ENCODE measurements at places on chromosomes 2 and 18.

GRCh38 chr2:20485612-20486388 is 38.9 kb downstream of the RHOB start:
- no peak for DNase-seq

DNA sequence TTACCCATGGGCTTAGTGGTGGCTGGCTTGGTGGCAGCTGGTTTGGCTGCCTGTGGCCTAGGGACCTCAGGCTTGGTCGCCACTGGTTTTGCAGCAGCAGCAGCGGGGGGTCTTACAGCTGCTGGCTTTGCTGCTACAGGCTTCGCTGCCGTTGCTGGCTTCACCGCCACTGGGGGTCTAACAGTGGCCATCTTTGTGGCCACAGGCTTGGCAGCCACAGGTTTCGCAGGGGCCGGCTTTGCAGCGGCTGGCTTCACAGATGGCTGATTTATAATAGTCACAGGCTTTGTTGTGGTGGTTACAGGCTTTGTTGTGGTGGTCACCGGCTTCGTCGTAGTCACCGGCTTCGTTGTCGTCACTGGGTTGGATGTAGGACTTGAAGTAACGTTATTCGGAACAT is 77.8 kb downstream of the COL6A3 start:
- no peak for DNase-seq

DNA sequence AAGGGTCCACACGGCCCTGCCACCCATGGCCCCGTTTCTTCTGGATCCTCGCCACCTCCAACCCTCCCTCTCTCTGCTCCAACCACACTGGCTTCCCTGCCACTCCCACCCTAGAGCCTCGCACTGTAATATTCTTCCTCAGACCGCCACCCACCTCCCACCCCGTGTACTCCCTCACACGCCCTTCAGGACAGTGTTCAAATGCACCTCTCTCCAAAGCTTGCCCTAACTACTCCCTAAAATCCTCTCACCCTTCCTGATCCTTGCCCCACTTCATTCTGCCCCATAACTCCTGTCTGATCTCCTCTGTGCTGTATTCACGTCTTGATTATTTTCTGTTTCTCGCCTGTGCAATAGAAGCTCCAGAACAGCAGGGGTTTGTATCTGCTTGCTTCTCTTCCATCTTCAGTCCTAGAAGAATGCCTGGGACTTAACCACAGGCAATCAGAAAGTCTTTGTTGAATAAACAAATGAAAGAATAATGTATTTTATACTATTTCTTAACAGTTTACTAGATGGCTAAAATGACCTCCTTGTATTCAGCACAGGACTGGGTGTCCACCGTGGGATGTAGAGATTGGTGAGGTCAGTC is 25.5 kb downstream of the EPB41L3 start:
- DNase-seq = no peak

DNA sequence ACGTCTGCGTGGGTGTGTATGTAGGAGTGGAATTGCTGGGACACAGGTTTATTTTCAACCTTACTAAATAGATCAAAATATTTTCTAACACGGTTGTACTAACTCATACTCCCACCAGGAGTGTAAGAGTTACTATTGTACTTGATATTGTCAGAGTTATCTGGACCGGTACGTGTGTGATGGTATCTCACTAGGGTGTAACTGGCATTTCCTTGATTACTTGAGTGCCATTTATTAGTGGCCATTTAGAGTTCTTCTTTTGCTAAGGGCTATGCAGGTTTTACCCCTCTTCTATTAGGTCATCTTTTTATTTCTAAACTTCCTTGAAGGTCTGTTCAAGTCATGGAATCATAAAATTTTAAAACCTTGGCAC is 33.5 kb downstream of the CENPO start:
- DNase-seq = no peak

DNA sequence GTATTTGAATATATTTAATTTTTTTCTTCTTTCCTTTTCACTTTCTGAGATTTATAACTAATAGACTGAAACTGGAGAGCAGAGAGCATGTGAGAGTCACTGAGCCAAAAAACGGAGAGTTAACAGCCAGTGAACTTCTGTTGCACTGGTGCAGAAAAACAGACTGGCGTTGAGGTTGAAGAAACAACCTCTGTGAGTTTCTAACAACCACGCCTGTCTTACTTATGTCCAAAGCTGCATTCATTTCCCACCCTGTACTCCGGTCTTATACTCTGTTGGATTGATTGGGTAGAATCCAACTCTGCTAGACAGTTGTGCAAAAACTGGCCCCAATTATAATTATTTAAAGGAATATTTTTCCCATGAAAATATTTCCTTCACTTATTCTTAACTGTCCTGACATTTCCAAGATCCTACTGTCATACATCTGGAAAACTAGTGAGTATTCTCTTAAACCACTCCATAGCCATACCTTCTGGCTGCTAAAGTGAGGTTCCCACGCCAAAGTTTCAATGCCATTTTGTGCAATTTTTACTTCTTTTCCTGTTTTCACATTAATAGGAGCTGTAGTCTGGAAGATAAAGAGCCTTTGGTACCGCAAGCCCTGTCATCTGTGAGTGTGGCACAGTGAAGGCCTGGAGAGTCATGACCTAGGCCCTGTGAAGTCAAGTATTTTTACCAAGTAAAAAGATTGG is 9.4 kb downstream of the CYP1B1 start:
- no peak for DNase-seq

GRCh38 chr2:24792542-24792873 is 683 bp downstream of the PTRHD1 start:
- DNase-seq = no peak

GRCh38 chr18:26442126-26442525 is 106.2 kb downstream of the KCTD1 start:
- no peak for DNase-seq

DNA sequence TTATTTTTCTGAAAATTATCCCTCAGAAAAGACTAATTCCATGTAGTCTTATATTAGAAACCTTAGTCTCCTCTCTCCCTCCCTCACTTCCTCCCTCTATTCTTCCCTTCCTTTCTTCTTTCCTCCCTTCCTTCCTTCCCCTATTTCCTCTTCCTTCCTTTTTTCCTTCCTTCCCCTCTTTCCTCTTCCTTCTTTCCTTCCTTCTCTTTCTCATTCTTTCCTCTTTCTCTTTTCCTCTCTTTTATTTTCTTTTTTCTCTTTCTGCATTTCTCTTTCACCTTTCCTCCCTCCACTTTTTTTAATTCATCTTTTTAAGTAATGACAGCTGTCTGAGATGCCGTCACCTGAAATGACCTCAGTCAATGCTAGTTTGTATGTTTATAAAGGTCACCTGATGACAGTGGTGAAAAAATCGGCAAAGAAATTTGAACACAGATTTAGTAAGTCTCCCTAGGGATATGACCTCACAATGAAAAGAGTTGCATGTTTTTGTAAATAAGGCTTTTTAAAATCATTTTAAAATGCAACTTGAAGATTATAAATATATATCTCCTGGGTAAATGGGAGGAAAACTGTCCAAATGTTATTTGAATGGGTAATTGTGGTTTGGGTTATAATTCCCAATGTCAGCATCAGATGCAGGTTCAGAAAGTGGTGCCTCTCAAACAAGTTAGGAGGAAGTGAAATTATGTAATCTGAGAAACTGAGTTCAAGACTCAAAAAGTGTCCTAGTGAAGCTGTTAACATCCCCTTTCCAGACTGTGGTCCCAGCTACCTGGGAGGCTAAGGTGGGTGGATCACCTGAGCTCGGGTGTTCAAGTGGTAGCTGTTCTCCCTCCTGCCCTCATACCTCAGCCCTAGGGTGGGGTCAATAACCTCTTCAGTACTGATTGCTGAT is 90.3 kb upstream of the ST3GAL5 start:
- DNase-seq = no peak

- no peak for DNase-seq
Observed at GRCh38 chr2:173090276-173090877, 14.7 kb downstream of the MAP3K20 start.

DNA sequence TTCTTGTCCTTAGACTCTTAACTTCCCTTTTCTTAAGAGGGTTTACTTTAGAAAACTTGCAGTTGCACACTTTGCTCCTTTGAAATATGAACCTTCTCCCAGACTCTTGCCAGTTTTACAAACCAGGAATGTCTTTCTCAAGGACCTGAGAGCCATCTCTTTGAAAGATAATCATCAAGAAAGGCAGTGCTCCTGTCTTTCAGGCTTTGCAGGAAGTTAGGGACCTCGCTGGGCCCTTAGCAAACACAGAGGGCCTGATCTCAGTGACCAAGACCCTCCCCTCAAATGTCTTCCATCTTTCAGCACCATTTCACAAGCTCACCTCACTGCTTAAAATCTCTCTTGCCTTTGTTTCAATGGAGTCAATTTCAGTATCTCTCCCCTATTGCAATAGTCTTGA is 32.0 kb upstream of the NYAP2 start:
- DNase-seq = no peak

DNA sequence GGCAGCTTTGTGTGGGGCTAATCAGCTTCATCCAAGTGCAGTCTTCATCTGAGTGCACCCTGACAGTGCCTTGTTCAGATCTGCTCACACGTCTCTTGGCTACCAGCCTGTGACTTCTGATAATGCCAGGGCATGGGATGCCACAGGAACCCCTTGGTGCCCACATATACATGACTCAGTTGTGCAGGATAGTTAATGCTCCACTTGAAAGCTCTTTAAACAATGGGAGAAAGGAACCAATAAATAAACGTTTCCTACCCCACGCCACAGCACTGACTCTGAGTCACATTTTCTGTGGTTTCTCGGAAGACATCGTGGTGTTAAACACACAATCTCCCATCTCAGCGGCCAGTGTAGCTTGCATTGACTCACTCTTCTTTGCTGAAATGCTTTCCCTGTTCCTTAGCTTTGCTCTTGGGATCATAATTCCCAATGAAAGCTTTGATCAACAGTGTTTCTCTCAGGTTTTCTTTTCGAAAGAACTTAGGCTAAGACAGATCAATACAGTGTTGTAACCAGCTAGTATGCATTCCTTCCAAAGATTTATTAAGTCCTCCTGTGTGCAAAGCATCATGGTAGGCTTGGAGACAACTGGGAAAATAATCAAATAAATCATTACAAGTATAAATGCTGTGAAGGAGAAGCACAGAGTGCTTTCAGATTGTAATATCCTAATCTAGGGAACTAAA is 142.0 kb downstream of the COPS8 start:
- DNase-seq = no peak

DNA sequence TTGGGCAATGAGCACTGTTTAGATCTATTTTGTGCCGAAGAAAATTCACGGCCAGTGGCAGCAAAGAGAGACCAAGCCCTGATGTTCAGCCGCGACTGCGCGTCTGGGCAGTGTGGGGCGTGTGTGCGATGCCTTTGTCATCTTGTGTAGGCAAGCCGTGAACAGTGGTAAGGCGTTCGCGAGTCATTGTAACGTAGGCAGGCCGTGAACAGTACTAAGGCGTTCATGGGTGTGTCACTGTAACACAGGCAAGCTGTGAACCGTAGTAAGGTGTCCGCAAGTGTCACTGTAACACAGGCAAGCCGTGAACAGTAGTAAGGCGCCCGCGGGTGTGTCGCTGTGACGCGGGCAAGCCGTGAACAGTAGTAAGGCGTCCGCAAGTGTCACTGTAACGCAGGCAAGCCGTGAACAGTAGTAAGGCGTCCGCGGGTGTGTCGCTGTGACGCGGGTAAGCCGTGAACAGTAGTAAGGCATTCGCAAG is 99.9 kb downstream of the NFATC1 start:
- no peak for DNase-seq

DNA sequence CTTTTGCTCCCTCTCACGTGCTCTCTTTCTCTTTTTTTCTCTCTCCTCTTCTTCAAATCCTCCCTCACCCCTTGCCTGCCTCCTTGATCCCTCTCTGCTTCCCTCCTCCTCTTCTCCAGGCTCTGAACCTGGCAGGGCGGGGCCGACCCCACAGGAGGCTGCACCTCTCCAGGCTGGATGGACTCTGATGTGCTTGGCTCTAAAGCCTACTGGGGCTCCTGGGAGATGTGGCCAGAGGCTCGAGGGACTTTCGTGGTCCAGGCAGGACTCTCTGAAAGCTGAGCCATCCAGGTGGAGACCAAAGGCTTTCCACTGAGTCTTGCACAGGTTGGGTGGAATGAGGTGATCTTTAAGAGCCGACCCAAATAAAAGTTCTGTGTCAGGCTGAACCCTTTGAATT is 25.4 kb downstream of the DYSF start:
- DNase-seq = no peak

- no peak for DNase-seq
Observed at GRCh38 chr2:74653589-74653984, 460 bp upstream of the SEMA4F start.

GRCh38 chr2:111975053-111975552 is 76.7 kb downstream of the MERTK start:
- no peak for DNase-seq

- no peak for DNase-seq
Observed at GRCh38 chr18:78666666-78667335, 312.8 kb upstream of the SALL3 start.

GRCh38 chr2:108169982-108170625 is 69.7 kb upstream of the SULT1C3 start:
- no peak for DNase-seq

- DNase-seq = no peak
Observed at GRCh38 chr2:74764429-74765272, 69.3 kb upstream of the HK2 start.

DNA sequence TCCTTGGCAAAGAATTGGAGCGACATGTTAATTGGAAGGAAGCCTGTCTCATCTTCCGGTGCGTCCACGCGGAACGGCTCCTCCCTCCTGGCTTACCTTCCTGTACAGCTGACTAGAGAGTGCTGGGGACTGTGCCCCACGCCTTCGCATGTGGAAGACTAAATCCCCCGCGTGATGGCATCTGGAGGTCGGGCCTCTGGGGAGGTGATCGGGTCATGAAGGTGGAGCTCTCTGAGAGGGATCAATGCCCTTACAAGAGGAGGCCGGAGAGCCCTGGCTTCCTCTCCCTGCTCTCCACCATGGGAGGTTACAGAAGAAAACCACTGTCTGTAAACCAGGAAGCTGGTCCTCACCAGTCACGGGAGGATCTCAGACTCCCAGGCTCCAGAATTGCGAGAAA is 104.1 kb upstream of the OTOS start:
- DNase-seq = no peak

- no peak for DNase-seq
Observed at GRCh38 chr2:237701033-237701858, 73.9 kb downstream of the LRRFIP1 start.

GRCh38 chr2:18500333-18500732 is 60.1 kb downstream of the RDH14 start:
- DNase-seq = no peak

DNA sequence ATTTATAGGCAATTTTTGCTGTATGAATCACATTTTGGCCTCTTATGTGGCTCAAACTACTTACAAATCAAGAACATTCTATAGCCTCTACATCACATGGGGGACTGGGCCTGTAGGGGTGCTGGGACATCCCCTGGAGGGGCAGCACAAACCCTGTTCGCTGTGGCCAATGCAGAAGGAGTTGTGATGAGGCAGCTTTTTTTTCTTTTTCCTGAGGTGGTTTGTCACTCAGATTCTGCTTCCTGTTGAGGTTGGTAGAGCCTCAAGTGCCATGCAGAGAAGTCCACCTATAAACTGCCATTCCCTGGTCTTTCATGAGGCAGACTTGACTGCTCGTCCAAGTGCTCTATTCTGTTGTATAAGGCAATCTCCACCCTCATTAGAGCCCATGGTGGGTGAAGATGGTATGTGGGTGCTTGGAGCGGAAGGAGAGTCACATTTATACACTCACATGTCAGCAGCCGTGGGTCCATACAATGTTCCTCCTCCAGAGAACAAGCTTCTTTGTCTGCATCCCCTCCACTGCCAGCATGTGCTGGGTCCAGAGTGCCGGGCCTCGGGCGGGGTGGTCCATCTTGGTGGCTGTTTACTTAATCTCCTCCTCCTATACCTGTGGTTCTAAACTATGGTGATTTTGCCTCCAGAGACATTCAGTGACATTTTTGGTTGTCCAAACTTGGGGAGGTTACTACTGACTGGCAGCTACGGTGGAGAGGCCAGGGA is 120.3 kb downstream of the ACOXL start:
- DNase-seq = peak; percentile 26

GRCh38 chr18:22613058-22613690 is 195.5 kb upstream of the CTAGE1 start:
- DNase-seq = no peak
